Suprapubic skin (tissue), 4 donors: ENCODE measurements at places on chromosomes 12 and 14.

- DNase-seq: no peak
These were observed 3.7 kb downstream of the HOXC9 start for GRCh38 chr12:54003625-54004024.

GRCh38 chr14:106790189-106791036, 1264.0 kb downstream of the TMEM121 start:
- no peak for DNase-seq

- peak; percentile 91 for DNase-seq
These were observed 39.7 kb downstream of the KRT80 start for GRCh38 chr12:52151837-52152783.

- DNase-seq: no peak
These were observed 52.9 kb upstream of the CAPRIN2 start for GRCh38 chr12:30807695-30808034.

DNA sequence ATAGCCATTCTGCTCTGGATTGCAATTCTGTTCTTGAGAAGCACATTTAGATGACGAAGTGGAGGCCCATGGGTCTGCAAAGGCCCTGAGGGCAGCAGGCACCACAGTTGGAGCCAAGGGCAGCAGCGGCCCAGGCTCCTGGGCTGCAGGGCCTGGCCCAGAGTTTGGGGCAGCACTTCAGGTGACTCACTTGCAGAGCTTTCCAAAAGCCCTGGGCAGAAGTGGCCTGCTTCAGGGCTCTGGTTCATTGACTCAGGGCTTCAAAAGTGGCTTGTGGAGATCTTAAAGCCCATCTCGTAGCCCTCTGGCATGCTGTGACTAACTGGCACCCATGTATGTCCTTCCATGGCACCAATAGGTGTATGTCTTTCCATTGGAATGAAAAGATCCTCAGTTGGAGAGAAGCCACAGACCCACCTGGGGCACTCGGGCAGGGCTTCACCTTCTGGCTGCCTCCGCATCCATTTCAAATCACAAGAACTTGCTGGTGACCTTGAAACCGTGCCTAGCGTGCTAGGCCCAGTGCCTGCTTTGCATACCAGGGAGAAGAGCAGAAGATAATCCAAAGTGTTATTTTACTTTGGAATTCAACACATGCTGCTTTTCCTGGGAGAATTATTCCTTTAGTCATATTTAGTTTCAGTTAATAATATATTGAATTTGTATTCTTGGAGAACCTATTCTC, 106.7 kb downstream of the PRMT8 start:
- DNase-seq: no peak

DNA sequence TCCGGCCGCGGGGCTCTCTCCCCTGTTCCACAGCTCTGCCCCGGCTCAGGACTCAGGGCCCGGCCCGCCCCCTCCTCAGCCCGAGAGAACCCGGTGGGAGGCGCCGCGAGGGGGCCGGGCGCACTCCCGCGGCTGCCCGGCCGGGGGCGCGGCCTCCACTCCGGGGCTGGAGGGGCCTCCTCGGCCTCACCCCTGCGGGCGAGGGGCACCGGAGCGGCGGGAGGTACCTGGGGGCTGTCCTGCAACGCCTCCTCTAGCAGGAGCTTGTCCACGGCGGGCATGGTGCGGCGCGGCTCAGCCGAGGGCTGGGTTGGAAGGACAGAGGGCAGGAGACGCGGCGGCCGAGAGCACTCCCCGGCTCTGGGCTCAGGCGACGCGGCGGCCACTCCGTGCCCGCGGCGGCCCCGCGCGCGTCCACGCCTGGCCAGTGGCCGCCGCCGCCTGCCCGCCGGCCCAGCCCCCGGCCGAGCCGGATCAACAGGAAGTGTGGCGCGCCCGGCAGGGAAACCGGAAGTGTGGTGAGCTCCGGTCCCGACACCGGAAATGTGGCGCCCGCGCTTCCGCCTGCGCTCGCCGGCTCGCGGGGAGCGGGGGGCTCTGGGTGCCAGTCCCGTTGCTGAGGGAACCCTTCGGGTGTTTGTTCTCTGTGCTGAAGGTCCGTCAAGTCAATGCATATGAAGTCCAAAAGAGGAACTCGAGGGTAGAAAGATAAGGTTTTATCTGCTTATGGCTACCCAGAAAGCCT, at the start of gene APPL2:
Gene APPL2, minus strand, starts transcription at position 443 of the 745 bp plus-strand sequence. Its CDS starts 162 bp downstream, at position 281.
- peak; percentile 94 for DNase-seq
